ENCODE measurements at places on chromosomes 12 and 14.
A peak's percentile ranks its signal among the peaks of the same experiment; 100 is the strongest.

GRCh38 chr12:31245822-31246469 lies 80.0 kb downstream of the SINHCAF start:
- DNase-seq, result peak; percentile 46

- DNase-seq, result peak; percentile 6
These were observed 23.1 kb downstream of the BICDL1 start for GRCh38 chr12:120012067-120012621.

DNA sequence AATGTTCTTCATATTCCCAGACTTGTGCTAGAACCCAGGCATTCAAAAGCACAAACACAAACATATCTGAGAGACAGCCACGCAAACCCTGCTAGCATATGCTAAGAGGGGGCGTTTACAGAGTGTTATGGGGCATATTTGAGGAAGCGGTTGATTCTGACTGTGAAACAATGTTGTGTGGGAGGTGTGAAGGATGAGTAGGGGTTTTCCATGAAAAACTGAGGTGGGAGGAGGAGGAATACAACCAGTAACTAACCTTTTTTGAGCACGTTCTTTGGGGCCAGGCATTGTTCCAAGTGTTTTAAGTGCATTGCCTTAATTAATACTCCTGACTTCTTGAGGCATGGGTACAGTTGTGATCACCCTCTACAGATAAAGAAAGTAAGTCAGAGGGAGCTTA lies 499.5 kb downstream of the AACS start:
- DNase-seq, result no peak

GRCh38 chr14:32728976-32729375 lies 209.7 kb upstream of the NPAS3 start:
- DNase-seq, result no peak

DNA sequence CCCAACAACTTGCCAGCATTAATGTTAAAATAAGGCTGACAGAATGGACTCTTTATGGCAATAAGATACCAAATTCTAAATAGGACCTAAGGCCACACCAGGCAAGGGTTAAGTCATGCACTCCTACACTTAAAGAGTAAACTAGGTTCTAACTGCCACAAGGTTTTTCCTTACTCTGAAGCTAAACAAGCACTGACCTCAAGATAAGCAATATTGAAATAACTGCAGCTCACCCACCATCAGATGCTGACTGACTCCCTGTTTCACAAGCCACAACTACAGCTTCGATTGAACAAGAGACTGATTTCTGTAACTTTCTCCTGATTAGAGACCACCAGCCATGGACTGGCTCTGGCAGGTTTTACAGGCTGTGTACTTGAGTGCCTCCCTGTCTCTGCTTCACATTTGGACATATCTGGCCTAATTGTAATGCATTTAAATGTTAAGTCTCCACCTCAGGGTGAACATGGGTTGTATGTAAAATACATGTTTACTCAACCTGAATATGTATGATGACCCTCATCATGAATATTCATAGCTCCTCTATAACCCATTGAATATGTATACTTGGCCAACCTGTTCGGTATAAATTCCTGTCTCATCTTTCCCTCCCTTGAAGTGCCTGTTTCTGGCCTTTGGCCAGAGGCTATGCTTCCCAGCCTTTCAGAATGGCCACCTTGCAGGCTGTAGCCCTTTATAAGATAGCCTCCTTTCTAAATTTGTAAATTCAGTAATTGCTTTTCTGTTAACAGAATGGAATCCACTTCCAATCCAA lies 70.5 kb upstream of the DAAM1 start:
- no peak for DNase-seq

GRCh38 chr12:38025916-38026315 lies 290.7 kb upstream of the ALG10B start:
- no peak for DNase-seq

- DNase-seq, result no peak
These were observed 59.1 kb upstream of the GNPNAT1 start for GRCh38 chr14:52850451-52850909.

DNA sequence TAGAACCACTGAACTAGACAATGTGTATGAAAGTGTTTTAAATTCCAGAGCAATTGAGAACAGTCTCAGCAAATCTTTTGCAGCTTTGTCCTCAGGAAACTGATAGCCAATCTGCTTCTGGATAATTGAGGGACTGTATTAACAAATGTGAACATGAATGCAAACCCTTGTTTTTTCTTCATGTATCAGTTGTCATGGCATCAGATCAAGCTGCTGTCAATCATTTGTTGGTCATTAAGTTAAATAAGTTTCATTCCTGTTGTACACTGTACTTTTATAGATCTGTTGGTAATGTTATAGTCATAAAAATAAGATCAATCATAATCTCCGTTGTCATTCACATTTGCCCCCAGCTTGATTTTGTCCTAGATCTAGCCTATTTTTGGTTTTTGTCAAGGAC lies 65.5 kb upstream of the RFX4 start:
- DNase-seq, result no peak

DNA sequence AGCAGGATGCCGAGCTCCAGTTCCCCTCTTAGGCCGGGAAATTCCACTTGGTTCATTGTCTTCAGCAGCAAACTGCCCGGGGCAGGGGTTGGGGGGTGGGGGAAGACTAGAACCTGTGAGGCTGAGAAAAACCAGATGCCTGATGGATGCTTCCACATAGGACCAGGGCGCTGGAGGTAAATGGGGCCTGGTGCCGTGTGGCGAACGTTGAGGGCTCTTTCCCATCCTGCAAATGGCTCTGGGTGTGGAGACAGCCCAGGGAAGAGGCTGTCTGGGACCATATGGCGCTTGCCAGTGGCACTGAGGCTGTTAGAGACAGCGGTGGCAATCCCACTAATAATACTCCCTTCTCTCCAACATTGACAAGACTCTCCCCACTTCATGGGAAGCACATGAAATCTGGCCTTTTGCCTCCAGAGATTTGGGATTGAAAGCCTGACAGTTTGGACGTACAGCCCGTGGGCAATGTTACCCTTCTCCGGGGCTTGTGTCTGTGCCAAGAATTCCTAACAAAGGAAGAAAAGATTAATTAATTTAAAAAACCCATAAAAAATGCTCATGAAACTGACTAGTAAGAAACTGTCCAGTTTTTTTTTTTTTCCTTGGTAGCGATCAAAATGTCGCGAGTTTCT lies 44.5 kb downstream of the MAP1LC3B2 start:
- DNase-seq, result no peak

- DNase-seq, result no peak
These were observed 96.6 kb upstream of the FERMT2 start for GRCh38 chr14:53047307-53048069.

- peak; percentile 3 for DNase-seq
These were observed 2.7 kb downstream of the BHLHE41 start for GRCh38 chr12:26122061-26122680.

DNA sequence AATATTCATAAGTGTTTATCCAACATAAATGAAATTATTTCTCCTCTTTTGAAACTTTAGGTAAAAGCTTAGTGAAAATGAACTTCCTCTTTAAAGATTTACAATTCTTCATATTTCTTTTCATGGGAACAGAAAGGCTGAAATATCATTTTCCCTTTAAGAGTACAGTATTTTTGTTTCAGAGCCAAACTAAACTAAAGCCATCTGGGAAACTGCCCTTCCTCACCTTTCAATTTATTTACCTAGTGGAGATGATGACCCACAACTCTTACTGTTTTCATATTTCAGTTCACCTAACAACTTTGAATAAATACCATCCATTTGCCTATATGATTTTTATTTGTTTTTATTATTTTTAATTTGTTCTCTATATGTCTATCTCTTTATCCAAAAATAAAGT lies 105.4 kb downstream of the ALX1 start:
- DNase-seq, result no peak

GRCh38 chr12:54004841-54005530 lies 3.8 kb upstream of the HOXC8 start:
- no peak for DNase-seq

DNA sequence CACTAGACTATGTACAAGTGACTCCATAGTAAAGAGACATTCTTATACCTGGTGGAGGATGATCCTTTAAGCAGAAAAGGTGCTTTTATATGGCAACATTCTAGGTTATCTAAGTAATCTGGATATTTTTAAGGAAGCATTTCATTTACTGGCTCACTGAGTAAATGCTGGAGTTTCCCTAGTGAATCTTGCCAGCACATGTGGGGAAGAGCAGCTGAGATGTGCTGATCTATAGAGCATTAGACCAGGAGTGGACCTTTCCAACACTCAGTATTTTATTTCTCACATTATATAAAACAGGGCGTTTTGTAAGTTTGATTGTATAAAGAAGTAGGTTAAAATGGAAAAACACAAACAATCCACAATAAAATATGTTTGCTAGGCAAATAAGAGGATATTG lies 478.5 kb downstream of the ATP23 start:
- no peak for DNase-seq

- no peak for DNase-seq
These were observed 863.2 kb downstream of the LRFN5 start for GRCh38 chr14:42469637-42470426.

GRCh38 chr14:47626151-47627035 lies 49.0 kb downstream of the MDGA2 start:
- no peak for DNase-seq

GRCh38 chr14:69989622-69990021 lies 110.4 kb downstream of the SMOC1 start:
- no peak for DNase-seq

GRCh38 chr12:51357374-51358047 lies 11.0 kb upstream of the CELA1 start:
- peak; percentile 18 for DNase-seq

DNA sequence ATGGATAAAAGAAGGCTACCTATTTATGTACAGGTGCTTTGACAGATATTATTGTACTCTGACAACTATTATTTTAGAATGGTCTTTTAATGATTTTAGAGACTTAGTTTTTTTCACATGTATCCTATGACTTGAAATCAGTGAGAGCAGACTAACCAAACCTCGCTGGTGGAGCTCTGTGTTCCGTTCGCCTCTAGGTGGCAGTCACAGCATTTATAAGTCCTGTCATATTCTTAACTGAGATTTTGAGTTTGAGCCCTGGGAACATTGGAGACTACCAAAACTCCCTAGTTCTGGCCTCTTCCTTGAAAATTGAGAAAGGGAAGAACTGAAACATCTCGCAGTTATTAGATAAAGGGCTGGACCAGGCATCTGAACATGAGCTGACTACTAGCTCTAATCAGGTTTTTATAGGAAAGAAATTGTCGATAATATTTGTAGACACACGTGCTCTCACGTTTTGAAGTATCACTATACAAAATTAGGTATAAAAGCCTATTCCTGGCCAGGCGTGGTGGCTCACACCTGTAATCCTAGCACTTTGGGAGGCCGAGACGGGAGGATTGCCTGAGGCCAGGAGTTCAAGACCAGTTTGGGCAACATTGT lies 48.3 kb downstream of the TTLL5 start:
- peak; percentile 76 for DNase-seq

DNA sequence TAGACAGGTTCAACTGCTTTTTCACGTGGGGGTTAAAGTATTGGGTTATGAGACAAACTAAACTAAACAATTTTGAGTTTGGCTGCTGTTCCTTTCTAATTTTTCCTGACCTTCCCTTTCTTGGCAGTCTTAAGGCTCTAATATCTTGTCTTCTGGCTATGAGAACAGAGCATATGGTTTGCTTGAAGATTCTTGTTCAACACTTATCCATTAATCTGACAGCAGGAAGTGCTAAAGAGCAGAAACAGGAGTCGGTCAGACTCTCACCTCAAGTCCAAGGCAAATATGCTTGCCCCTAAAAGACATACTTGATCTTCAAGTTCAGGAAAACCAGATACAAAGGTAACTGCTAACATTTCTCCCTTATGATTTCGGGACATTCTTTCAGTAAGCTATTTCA lies 52.6 kb upstream of the KCNJ8 start:
- no peak for DNase-seq

DNA sequence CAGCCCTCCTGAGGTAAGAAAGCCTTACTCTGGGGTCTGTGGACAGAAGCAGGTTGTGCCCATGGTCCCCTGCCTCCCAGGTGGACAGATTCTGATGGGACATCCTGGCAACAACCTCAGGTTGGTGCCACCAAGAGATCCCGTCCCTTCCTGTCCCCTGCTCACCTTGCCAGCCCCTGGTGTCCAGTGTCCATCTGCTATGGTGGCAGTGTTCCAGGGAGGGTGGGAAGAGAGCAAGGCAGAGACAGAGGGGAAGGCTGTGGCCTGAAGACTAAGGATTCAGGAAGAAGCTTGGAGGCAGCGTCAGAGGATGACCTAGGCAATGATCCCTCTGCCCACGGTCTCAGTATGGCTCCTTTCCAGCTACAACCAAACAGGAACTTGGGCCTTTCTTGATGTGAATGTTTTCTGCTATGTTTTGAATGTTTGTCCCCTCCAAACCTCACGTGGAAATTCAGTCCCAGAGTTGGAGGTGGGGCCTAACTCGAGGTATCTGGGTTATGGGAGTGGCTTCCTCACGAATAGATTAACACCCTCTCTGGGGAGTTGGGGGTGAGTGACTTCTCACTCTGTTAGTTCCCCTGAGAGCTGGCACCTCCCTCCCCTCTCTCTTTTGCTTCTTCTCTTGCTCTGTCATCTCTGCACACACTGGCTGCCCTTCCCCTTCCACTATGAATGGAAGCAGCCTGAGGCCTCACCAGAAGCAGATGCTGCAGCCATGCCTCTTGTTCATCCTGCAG lies 26.9 kb downstream of the IQSEC3 start:
- peak; percentile 34 for DNase-seq

DNA sequence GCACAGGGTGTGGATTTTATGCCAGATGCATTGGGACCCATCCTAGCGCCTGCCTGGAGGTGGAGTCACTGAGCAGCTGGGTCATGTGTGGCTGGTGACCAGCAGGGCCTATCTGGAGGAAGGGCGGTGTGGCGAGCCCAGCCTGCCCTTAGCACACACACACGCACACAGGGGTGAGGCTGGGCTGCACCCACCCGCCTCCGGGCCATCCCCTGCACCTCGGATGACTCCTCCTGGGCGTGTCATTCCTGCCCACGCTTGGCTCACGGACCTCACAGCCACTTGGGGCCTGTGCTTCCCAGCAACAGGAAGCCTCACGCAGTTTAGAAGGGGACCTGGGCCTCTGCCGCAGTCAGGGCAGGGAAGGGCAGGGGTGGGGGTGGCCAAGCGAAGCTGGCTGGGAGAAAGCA lies 36.2 kb upstream of the FZD10 start:
- no peak for DNase-seq

GRCh38 chr14:85529803-85530574 lies at the start of gene FLRT2:
FLRT2 (plus strand) TSS chr14:85530144; CDS start chr14:85621515, 91,371 bp downstream.
- DNase-seq, result no peak

- no peak for DNase-seq
These were observed 10.2 kb upstream of the MEG3 start for GRCh38 chr14:100815478-100816285.

GRCh38 chr12:70052931-70053497 lies 190.2 kb upstream of the CNOT2 start:
- DNase-seq, result no peak

DNA sequence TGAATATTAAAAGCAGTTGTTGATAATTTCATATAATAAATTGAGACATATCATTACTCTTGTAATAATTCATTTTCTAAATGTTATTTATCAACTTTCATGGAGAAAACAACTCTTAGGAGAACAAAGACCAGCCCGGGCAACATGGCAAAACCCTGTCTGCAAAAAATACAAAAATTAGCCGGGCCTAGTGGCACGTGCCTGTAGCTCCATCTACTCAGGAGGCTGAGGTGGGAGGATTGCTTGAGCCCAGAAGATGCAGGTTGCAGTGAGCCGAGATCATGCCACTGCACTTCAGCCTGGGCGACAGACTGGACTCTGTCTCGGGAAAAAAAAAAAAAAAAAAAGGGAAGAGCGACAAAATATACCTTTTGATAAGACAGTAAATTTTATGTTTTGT lies 21.2 kb downstream of the SLC35E3 start:
- no peak for DNase-seq

- no peak for DNase-seq
These were observed 52.5 kb upstream of the FOXN3 start for GRCh38 chr14:89469210-89470198.
